ENCODE measurements at places on chromosomes 2 and 18. TPM values are rescaled to one million over a fixed set of nuclear protein-coding genes. Genes with fewer than 3 reads are reported as not detected.

Gene RTKN
- total RNA-seq = 11.3 TPM

Gene LCT
- total RNA-seq = 0.77 TPM

GRCh38 chr2:109486711-109487535 lies 126.8 kb downstream of the SEPTIN10 start:
- no peak for DNase-seq

GRCh38 chr2:19812166-19812565 lies 89.6 kb downstream of the TTC32 start:
- DNase-seq = no peak

DNA sequence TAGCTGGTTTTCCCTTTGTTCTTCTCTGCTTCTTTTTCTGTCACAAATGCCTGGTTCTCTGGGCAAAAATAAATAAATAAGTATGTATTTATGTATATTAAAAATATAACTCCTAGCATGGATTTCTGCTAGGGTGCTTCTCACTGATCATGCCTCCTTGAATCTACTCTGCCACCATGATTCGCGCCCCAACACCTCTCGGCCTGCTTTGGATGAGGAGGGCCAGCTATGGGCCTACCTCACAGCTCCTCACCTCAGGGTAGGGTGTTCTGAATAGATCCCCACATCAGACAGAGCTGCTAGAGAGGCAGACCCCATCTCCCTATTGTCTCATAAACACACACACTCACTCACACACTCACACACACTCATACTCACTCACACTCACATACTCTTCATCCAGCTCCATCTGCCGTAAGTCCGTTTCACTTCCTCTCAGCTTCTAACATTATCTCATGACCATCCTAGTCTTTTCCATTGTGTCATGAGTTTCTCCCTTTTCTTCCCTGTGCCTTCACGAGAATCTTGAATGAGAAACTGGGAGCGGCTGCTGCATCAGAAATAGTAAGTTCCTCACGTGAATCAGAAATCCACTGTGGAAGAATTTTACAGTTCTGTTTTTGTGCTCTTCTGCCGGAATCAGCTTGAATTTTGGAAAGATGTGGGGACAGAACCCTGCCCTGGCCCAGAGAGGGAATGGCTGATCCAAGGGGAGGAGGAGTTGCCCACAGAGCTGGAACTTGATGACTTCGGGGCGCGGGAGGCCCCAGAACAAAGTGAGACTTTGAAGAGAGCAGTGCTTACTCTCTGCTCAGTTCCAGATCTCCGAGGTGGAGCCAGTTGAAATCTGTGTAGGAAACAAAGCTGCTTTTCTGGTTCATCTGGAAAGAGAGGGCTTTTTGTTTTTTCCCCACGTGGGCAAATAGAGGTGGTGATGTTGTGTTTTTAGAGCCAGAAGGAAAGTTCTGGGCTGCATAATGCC lies 20.9 kb downstream of the ANXA4 start:
- no peak for DNase-seq

All from mesenteric fat pad (tissue), 1 donor.